Motor neuron (in vitro differentiated cells): ENCODE measurements at places on chromosomes 1 and 21.

DNA sequence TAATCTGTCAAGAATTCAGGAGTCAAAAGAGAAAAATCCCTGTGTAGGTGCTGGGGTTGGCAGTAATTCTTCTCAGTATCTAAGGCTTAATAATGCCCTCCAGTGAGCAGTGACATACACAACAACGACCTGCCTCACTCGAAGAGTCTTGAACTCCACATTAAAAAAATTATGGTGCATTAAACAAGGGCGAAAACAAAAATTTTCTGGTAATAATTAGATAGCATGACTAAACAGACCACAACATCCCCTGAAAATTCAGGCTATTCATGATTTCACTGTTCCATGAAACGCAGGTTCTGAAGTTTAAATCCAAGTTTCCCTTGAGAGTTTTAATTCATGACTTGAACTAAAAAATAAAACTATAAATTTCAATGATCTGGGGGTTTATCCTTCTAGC lies 5.1 kb downstream of the SRSF4 start:
- no peak for ATAC-seq

DNA sequence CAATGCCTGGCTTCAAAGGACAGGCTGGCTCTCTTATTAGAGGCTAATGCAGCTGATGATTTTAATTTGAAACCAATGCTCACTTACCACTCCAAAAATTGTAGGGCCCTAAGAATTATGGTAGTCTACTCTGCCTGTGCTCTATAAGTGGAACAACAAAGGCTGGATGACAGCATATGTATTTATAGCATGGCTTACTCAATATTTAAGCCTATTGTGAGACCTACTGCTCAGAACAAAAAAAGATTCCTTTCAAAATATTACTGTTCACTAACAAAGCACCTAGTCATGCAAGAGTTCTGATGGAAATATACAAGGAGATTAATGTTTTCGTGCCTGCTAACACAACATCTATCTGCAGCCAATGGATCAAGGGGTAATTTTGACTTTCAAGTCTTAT lies 73.8 kb upstream of the DUSP10 start:
- ATAC-seq: no peak

DNA sequence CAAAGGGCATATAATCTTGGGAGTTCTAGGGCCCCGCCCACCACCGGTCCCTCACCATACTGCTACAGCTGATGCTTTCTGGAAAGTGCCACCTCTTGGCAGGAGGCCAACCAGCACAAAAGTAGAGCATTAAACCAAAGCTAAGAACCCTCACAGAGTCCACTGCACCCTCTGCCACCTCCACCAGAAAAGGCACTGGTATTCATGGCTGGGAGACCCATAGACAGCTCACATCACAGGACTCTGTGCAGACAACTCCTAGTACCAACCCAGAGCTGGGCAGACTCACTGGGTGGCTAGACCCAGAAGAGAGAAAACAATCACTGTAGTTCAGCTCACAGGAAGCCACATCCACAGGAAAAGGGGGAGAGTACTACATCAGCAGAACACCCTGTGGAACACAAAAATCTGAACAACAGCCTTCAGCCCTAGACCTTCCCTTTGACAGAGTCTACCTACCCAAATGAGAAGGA lies 10.8 kb downstream of the THEM4 start:
- ATAC-seq: no peak

DNA sequence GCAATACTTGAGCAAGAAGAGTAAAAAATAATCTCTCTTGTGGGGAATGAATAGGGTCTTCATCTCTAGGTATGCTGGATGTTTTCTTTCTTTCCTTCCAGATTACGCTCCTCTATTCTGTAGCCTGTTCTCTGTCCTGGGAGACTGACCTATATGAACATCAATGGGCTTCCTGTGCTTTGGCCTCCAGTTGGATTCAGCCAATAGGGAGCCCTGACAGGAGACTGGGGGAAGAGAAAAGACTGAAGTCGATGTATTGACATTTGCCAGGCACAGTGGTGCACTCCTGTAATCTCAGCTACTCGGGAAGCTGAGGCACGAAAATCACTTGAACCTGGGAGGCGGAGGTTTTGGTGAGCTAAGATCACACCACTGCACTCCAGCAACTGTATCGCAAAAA lies 17.6 kb downstream of the SEMA6C start:
- ATAC-seq: no peak

DNA sequence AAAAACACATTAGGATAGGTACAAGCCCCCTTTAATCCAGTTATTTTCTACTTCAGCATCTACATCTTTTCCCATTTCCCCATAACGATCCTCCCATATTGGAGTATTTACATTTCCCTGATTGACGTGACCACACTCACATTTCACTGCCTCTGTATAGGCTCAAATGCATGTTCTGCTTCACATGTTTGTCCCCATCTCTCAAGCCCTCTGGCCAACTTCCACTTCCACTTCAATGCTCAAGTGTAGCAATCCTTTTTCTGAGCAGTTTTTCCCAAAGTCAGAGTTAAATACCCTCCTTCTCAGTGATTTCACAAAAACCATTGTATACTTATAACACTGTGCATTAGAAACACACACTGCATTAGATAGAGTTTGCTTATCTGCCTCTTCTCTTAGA lies 61.8 kb upstream of the TTLL7 start:
- no peak for ATAC-seq

DNA sequence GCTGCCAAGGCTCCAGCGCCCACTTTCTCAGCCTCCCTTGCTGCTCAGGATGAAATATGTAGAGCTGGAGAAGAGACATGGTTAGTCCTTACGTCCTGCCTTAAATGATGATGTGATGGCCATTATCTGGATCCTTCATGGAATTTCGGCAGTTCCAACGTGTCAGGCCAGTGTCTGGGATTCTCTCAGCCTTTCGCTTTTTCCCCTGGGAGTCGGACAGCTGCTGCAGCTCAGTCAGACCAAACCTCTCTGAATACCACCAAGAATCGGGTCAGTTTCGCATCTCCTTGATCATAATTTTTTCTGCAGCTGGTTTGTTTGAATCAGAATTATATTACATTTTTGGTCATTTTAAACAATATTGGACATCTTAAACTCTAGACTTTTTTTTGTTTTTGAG lies 22.3 kb upstream of the KLHDC8A start:
- no peak for ATAC-seq

- peak; percentile 27 for ATAC-seq
These were observed 18.9 kb upstream of the IPP start for GRCh38 chr1:45769261-45769932.

DNA sequence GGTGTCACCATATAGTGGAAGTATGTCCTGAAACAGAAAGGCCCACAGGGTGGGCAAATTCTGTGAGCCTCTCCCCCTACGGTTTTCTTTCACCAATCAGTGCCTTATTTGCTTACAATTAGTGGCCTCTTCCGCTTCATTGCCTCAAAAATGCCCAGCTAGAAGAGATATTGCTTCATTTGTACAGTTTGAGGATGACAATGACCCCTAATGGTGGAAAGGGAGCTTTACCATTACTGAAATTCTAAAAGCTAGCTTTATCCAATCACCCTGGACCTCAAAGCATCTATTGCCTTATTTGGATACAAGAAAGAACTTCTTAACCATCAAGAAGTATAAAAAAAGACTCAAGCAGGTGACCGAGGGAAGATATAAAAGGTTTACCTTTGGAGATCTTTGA lies 49.6 kb downstream of the LRRC71 start:
- no peak for ATAC-seq
